Mesothelial cell of epicardium (in vitro differentiated cells): ENCODE measurements at places on chromosomes 4 and X. TPM values are rescaled to one million over a fixed set of nuclear protein-coding genes. Genes with fewer than 3 reads are reported as not detected.

Gene SERTM2
- total RNA-seq: 3.6 to 3.8 TPM (median 3.7 TPM) in 3 replicates

Gene HPRT1
- total RNA-seq: 17.8 to 21.8 TPM (median 18.3 TPM) in 3 replicates

Gene ANKRD50
- total RNA-seq: 72.0 to 76.5 TPM (median 73.1 TPM) in 3 replicates

Gene PNMA6A
- total RNA-seq: 4.9 to 5.2 TPM (median 5.1 TPM) in 3 replicates

Gene GLUD2
- total RNA-seq: 1.4 to 1.5 TPM (median 1.5 TPM) in 3 replicates

Gene KLB
- not detected in 3 replicates for total RNA-seq

Gene MAGEA10
- total RNA-seq: not detected in 3 replicates

Gene CCDC158
- total RNA-seq: not detected in 3 replicates

Gene SLC7A11
- total RNA-seq: 2.8 to 3.4 TPM (median 3.0 TPM) in 3 replicates

Gene TNIP3
- 0.27 to 0.51 TPM (median 0.27 TPM) in 3 replicates for total RNA-seq

Gene PDCL2
- not detected in 3 replicates for total RNA-seq

Gene PPP2R2C
- total RNA-seq: 4.1 to 5.8 TPM (median 5.2 TPM) in 3 replicates

Gene LNX1
- total RNA-seq: 12.7 to 14.0 TPM (median 13.0 TPM) in 3 replicates

Gene HEPH
- 125 to 129 TPM (median 126 TPM) in 3 replicates for total RNA-seq

Gene UCP1
- total RNA-seq: not detected in 3 replicates

Gene STOX2
- total RNA-seq: 95.6 to 104 TPM (median 103 TPM) in 3 replicates

Gene MTMR8
- 2.8 to 3.7 TPM (median 3.0 TPM) in 3 replicates for total RNA-seq

Gene F9
- not detected in 3 replicates for total RNA-seq

Gene FAM133A
- 0.57 to 0.98 TPM (median 0.89 TPM) in 3 replicates for total RNA-seq

Gene ITM2A
- total RNA-seq: 4.9 to 7.7 TPM (median 5.3 TPM) in 3 replicates

Gene N4BP2
- total RNA-seq: 38.9 to 41.0 TPM (median 40.6 TPM) in 3 replicates

Gene AR
- 7.1 to 7.7 TPM (median 7.2 TPM) in 3 replicates for total RNA-seq

Gene SYP
- 0.27 to 0.33 TPM (median 0.32 TPM) in 3 replicates for total RNA-seq

Gene AWAT2
- total RNA-seq: not detected in 3 replicates

Gene MORF4L2
- 372 to 379 TPM (median 373 TPM) in 3 replicates for total RNA-seq

Gene MEPE
- not detected in 3 replicates for total RNA-seq

Gene POLN
- 3.7 to 5.8 TPM (median 4.5 TPM) in 3 replicates for total RNA-seq

Gene HS6ST2
- 20.2 to 23.1 TPM (median 22.9 TPM) in 3 replicates for total RNA-seq

Gene CLDN22
- total RNA-seq: not detected in 3 replicates

Gene BBS12
- total RNA-seq: 2.3 to 3.2 TPM (median 2.9 TPM) in 3 replicates

Gene PLXNB3
- 3.6 to 4.3 TPM (median 4.3 TPM) in 3 replicates for total RNA-seq

Gene GAGE12F
- not detected in 3 replicates for total RNA-seq

Gene KIF4A
- 12.2 to 13.1 TPM (median 12.7 TPM) in 3 replicates for total RNA-seq

Gene PLRG1
- total RNA-seq: 81.7 to 88.6 TPM (median 88.3 TPM) in 3 replicates

Gene ERAS
- total RNA-seq: 0.33 to 0.63 TPM (median 0.54 TPM) in 3 replicates

Gene RWDD4
- total RNA-seq: 13.8 to 16.7 TPM (median 14.8 TPM) in 3 replicates

Gene CYTL1
- 13.9 to 18.0 TPM (median 16.9 TPM) in 3 replicates for total RNA-seq

Gene ADRA2C
- total RNA-seq: 1.8 to 2.1 TPM (median 1.9 TPM) in 3 replicates

Gene PIR
- total RNA-seq: 27.6 to 28.8 TPM (median 28.7 TPM) in 3 replicates

Gene RFC1
- 53.7 to 58.0 TPM (median 55.0 TPM) in 3 replicates for total RNA-seq

Gene POU3F4
- not detected in 3 replicates for total RNA-seq

Gene LRCH2
- 29.1 to 29.5 TPM (median 29.4 TPM) in 3 replicates for total RNA-seq

Gene FAM114A1
- 52.0 to 55.6 TPM (median 53.7 TPM) in 3 replicates for total RNA-seq

Gene HMGN5
- total RNA-seq: 4.9 to 5.9 TPM (median 5.3 TPM) in 3 replicates

Gene HSFX1
- total RNA-seq: 1.9 to 2.1 TPM (median 2.0 TPM) in 3 replicates

Gene TMEM35A
- 6.2 to 6.8 TPM (median 6.7 TPM) in 3 replicates for total RNA-seq

Gene DCAF12L2
- total RNA-seq: 1.6 to 1.7 TPM (median 1.7 TPM) in 3 replicates

Gene CTAG1B
- not detected in 3 replicates for total RNA-seq

Gene GAGE12C
- total RNA-seq: not detected in 3 replicates

Gene UGT2A3
- total RNA-seq: not detected in 3 replicates

Gene MID2
- total RNA-seq: 8.8 to 10.1 TPM (median 9.4 TPM) in 3 replicates

Gene CXCL10
- total RNA-seq: 0.32 to 0.44 TPM in 2 of 3 replicates, not detected in the other

Gene BEND4
- total RNA-seq: 0.38 to 0.69 TPM (median 0.68 TPM) in 3 replicates

Gene XG
- total RNA-seq: 0.60 to 1.3 TPM (median 1.2 TPM) in 3 replicates

Gene IDUA
- total RNA-seq: 63.3 to 68.6 TPM (median 65.8 TPM) in 3 replicates

Gene CXorf49
- not detected in 3 replicates for total RNA-seq
